Activated naive CD4-positive, alpha-beta T cell treated with anti-CD3 and anti-CD28 coated beads for 36 hours (primary cell): ENCODE measurements at places on chromosomes 2 and 18. TPM values are rescaled to one million over a fixed set of nuclear protein-coding genes. Genes with fewer than 3 reads are reported as not detected.

GRCh38 chr2:113965644-113966043 lies 75.8 kb downstream of the ACTR3 start:
- peaks cover 5% of the 10 kb centered on the region for H3K36me3 ChIP-seq
- DNase-seq: peak; percentile 56

DNA sequence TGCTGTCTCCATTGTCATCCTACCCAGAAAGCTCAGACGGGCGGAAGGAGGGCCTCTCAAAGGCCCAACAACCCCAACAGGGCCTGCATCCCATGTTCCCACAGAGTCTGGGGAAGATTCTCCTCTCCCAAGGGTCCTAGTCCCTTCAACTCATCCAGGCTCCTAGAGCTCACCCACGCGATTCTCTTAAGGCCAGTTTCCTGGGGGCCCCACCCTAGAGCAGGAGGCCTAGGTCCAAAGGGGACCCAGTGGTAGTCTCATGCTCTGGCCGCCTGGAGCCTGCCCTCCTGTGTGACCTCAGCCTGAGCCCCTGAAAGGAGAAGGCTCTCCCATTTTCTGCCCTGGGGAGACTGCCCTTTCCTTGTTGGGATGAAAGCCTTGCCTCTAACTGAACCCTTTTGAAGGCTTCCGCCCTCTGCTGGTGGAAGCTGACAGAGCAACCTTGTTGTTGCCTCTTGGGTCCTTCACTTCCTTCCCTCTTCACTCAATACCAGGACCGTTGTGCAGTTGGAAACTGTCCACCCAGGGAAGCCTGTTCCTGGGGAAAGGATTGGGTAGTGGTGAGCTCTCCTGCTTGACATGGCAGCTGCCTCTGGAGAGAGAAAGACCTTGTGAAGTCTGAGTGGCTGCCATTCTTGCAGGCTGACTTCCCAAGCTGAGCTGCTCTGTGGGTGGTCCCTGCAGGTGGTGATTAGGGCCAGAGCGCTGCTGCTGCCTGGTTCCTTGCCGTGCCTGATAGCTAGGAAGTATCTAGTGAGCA lies 86.0 kb upstream of the ALPP start:
- DNase-seq: peak; percentile 78
- no peaks in the 10 kb centered on the region for H3K27me3 ChIP-seq
- H3K36me3 ChIP-seq: peaks cover 4% of the 10 kb centered on the region

- no peak overlapping the region for H3K27ac ChIP-seq
- DNase-seq: no peak
- no peak overlapping the region for H3K4me3 ChIP-seq
- H3K27me3 ChIP-seq: no peaks in the 10 kb centered on the region
These were observed 950.3 kb downstream of the SOCS6 start for GRCh38 chr18:71238974-71239624.

DNA sequence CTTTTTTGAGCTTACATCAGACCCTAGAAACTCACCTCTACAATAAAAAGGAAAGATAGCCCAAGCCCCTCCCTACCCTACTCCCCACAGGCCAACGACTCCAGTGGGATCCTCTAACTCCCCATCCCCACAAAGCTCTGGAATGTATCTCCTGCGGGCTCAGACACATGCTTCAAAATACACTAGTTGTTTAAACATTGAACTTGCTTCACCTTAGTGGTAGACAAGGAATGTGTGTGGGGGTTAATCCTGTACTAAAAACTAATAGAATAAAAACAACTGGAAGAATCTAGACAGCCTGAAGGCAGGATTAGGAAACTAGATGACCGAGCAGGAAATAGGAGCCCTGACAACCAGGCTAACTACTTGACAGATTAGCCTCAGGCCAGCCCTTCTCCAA lies 211.5 kb downstream of the SUCLG1 start:
- no peaks in the 10 kb centered on the region for H3K36me3 ChIP-seq
- DNase-seq: no peak
- no peaks in the 10 kb centered on the region for H3K27me3 ChIP-seq
- no peaks in the 10 kb centered on the region for H3K4me1 ChIP-seq

- DNase-seq: no peak
- H3K4me3 ChIP-seq: no peak overlapping the region
- H3K27ac ChIP-seq: no peak overlapping the region
- H3K27me3 ChIP-seq: no peaks in the 10 kb centered on the region
These were observed 271.0 kb downstream of the NEDD4L start for GRCh38 chr18:58315041-58315440.

DNA sequence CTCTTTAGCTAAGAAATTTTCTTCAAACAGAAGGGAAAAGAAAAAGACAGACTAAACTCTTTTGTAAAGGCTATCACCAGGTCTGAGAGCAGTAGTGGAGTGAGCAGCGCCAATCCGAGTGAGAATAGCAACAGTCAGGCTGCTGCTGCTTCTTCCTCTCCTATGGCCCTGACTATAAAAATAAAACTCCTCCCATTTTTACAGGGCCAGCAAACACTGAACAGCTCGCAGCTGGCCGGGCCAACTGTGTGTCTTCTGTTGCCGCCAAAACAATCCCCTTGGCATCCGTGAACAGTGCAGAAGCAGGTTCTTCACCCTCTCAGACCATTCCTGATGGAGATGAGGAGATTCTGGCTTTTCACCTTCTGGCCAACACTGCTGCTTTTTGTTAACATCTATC lies 124.5 kb downstream of the CNTNAP5 start:
- H3K36me3 ChIP-seq: no peaks in the 10 kb centered on the region
- H3K4me3 ChIP-seq: no peak overlapping the region
- H3K27ac ChIP-seq: no peak overlapping the region

GRCh38 chr18:11309172-11309571 lies 159.8 kb upstream of the PIEZO2 start:
- H3K27me3 ChIP-seq: no peaks in the 10 kb centered on the region
- no peak overlapping the region for H3K4me3 ChIP-seq
- H3K36me3 ChIP-seq: no peaks in the 10 kb centered on the region
- H3K4me1 ChIP-seq: no peaks in the 10 kb centered on the region
- no peak for DNase-seq
- no peak overlapping the region for H3K27ac ChIP-seq

DNA sequence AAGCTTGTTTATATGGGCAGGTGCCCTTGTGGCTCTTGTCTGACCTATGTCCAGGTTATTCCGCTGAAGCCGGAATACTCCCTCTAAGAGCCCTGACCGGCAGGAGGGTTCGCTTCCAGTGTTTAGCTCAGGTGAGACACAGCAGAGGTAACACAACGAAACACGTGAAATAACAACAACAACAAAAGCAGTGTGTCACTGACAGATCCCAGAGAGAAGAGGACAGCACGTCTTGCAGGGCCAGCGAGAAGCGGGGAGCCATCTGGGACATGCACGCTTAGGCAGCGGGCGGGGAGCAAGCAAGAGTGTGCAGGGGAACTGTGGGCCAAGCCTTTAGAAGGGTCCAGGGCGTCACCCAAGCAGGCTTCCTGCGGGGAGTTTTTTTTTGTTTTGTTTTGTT lies 17.1 kb upstream of the ZDBF2 start:
- peaks cover 61% of the 10 kb centered on the region for H3K27me3 ChIP-seq
- DNase-seq: no peak
- no peak overlapping the region for H3K27ac ChIP-seq
- peaks cover 2% of the 10 kb centered on the region for H3K36me3 ChIP-seq
- no peak overlapping the region for H3K4me3 ChIP-seq

GRCh38 chr18:77857678-77858655 lies 608.3 kb downstream of the GALR1 start:
- H3K27ac ChIP-seq: no peak overlapping the region
- H3K4me3 ChIP-seq: no peak overlapping the region
- DNase-seq: no peak
- H3K36me3 ChIP-seq: no peaks in the 10 kb centered on the region
- peaks cover 5% of the 10 kb centered on the region for H3K27me3 ChIP-seq

DNA sequence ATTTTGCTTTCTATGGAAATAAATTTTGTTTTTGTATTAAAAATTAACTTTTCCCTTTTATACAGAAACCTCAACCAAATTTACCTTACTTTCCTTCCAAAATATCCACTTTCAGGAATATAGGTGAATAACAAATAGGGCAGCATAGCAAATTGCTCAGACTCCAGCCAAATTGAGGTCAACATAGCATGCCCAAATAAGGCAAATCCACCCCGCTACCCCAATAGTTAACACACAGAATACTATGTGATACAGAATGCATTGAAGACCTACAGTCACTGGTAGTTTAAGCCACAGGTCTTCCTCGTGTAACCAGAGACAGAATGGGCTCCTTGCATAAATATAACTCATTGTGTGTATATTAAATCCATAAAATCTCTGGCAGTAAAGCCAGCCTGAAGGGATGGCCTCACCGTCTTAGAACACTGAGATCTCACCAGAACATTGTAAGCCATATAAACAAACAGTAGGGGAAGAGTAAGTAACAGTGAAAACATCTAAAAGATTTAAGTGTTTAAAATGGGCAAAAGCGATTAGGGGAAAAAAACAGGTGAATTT lies 72.2 kb downstream of the PMAIP1 start:
- peaks cover 7% of the 10 kb centered on the region for H3K4me1 ChIP-seq
- H3K27ac ChIP-seq: no peak overlapping the region
- H3K36me3 ChIP-seq: no peaks in the 10 kb centered on the region
- DNase-seq: no peak
- peaks cover 10% of the 10 kb centered on the region for H3K27me3 ChIP-seq
- H3K4me3 ChIP-seq: no peak overlapping the region

DNA sequence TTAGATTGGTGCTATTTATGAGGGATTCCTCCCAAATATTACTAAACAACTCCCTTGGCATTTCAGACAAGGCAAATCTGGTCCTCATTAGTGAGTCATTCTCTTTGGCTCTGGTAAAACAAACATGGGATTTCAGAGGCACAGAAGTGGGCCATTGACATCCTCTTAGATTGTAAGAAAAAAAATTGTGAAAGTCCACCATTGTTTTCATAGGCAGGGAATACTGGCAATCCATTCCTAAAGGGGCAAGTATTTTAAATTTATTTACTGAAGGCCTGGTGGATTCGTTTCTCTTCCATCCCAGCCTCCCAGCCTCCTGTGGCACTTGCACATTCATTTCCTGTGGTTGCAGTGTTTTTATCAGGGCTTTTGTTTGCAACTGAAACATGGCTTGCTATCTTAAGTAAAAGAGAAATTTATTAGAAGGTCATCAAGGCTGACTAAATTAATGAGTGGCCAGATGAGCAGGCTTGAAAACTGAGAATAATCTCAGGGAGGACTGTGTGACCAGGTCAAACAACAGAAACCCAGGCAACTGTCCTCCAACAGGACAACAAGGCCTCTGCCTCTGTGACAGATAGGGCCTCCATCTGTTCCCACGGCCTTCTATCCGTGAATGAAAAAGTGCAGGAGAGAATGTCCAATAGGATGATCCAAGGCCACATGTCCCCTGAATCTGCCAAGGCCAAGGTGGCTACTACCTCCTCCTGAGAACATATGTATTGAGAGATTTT lies 23.1 kb upstream of the TNFAIP6 start:
- no peak overlapping the region for H3K27ac ChIP-seq
- DNase-seq: no peak
- H3K4me3 ChIP-seq: no peak overlapping the region
- H3K36me3 ChIP-seq: no peaks in the 10 kb centered on the region

DNA sequence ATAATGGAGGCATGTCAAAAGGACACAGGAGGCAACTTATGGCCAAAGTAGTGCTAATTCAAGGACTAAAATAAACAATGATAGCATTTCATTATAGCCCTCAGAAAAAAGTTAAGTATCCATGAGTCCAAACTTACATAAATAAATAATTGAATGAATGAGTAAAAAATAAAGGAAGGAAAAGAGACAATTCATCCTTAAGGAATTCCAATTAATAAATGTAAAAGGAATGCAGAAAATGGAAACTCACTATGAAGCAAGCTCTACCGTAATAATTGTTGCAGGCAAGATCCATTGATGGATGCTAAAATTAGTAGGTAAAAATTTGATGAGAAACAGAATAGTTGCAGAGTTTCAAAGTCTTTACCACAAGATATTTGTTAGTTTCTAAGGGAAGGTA lies 88.2 kb upstream of the RAPGEF4 start:
- no peak overlapping the region for H3K27ac ChIP-seq
- no peak for DNase-seq
- peaks cover 2% of the 10 kb centered on the region for H3K27me3 ChIP-seq
- no peaks in the 10 kb centered on the region for H3K4me1 ChIP-seq
- peaks cover 5% of the 10 kb centered on the region for H3K36me3 ChIP-seq
- no peak overlapping the region for H3K4me3 ChIP-seq

DNA sequence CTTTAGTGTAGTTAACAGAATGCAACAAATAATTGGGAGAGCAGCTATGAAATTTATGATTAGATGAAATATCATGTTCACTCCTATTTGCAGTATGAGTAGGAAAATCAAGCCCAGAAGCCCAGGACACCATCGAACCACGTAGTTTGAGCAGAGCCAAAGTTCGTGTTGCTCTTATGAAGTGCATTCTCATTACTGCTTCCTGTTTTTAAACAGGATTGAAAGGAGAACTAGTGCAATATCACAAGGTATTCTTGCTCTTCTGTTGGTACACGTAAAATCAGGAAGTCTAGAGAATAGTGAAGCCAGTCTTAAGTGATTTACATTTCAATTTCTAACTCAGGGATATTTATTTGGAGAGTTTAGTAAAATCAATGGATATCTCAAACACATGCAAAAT lies 21.1 kb downstream of the ARHGAP15 start:
- peaks cover 9% of the 10 kb centered on the region for H3K36me3 ChIP-seq
- no peaks in the 10 kb centered on the region for H3K27me3 ChIP-seq
- peak overlapping the region; percentile 91 for H3K27ac ChIP-seq
- peaks cover 80% of the 10 kb centered on the region for H3K4me1 ChIP-seq
- DNase-seq: peak; percentile 33

DNA sequence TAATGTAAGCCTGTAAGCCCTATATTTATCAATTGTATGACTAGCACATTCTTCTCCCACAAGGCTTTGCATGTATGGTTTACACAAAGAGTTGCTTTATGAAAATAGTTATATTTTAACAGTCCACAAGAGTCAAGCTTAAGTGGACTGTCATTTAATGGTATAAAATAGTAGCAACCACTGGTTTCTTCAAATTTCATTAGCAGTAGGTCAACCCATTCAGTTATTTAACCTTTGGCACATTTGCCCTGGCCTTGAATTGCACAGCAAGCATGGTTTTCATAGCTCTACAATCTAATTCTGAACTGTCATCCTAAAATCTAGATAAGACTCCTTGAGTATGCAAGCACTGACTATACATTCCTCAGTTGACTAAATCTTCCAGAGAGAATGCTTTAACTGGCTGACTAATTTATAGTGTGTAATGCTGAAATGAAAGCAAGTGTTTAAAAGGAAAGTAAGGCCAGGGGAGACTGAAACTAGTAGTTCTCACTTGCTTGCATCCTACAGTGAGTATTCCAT lies 1.8 kb downstream of the DPP4 start:
- no peaks in the 10 kb centered on the region for H3K27me3 ChIP-seq
- H3K36me3 ChIP-seq: peaks cover 11% of the 10 kb centered on the region
- H3K4me1 ChIP-seq: peaks cover 53% of the 10 kb centered on the region
- DNase-seq: no peak

- peaks cover 39% of the 10 kb centered on the region for H3K27me3 ChIP-seq
- H3K4me3 ChIP-seq: no peak overlapping the region
- DNase-seq: no peak
- H3K4me1 ChIP-seq: peaks cover 16% of the 10 kb centered on the region
- H3K27ac ChIP-seq: no peak overlapping the region
- H3K36me3 ChIP-seq: peaks cover 2% of the 10 kb centered on the region
These were observed 13.5 kb downstream of the MALL start for GRCh38 chr2:110101901-110102803.

GRCh38 chr2:219230059-219230540 lies 494 bp downstream of the ANKZF1 start:
- H3K36me3 ChIP-seq: peaks cover 43% of the 10 kb centered on the region
- DNase-seq: peak; percentile 63
- peaks cover 48% of the 10 kb centered on the region for H3K4me1 ChIP-seq
- H3K27ac ChIP-seq: peak overlapping the region; percentile 97

GRCh38 chr2:69169655-69170389 lies 156.8 kb downstream of the ANTXR1 start:
- peaks cover 4% of the 10 kb centered on the region for H3K27me3 ChIP-seq
- no peak overlapping the region for H3K4me3 ChIP-seq
- H3K4me1 ChIP-seq: no peaks in the 10 kb centered on the region
- no peak overlapping the region for H3K27ac ChIP-seq

ERFE gene
- total RNA-seq: 0.40 TPM

NCKAP5 gene
- not detected for total RNA-seq

C2orf78 gene
- total RNA-seq: not detected

PROKR1 gene
- total RNA-seq: not detected
